ENCODE measurements at places on chromosomes 2 and 18. TPM values are rescaled to one million over a fixed set of nuclear protein-coding genes. Genes with fewer than 3 reads are reported as not detected.

CCDC141 gene
- total RNA-seq = 6.1 TPM

FOSL2 gene
- total RNA-seq = 99.3 TPM

INPP5D gene
- 71.1 TPM for total RNA-seq

SLC5A6 gene
- 42.0 TPM for total RNA-seq

C2orf78 gene
- not detected for total RNA-seq

DNA sequence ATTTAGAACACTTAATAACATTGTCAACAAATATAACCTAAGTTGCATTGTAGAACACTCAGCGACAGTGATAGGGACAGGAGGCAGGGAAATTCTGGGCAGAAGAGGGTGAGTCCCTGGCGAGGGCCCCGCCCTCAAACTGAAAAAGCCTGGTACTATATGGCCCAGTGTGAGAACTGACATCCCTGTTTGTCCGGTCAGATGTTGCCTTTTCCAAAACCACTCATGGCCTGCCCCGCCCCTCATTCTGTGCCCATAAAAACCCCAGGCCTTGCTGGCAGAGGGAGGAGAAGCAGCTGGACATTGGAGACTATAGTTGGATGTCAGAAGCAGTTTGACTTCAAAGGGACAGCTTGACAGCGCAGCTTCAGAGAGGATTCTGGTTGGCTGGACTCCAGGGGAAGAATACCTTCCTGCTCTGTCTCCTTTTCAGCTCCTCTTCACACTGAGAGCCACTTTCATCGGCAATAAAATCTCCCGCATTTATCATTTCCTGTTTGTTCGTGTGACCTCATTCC is 47.0 kb downstream of the FAM117B start:
- no peak for DNase-seq

- no peak for DNase-seq
Observed at GRCh38 chr2:44869761-44870160, 71.7 kb upstream of the SIX3 start.

DNA sequence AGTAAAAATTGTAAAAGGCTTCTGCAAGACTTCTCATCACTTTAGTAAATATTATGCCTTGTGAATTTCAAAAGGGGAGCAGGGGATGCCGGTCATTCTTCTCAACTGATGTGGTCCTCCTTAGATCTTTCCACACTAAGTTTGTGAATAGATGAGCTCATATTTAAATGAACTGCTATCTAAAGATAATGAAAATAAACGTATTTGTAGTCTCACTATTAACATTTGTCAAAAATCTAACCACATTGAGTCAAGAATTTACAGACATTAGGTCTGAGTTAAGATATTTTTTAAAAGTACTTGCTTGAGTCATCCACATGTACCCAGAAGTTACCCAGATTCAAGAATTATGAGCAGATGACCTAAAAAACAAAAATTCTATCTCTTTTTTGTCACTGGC is 6.5 kb downstream of the PRPF40A start:
- DNase-seq = no peak

GRCh38 chr2:134201533-134201932 is 52.3 kb upstream of the MGAT5 start:
- no peak for DNase-seq

GRCh38 chr2:128967646-128968045 is 649.0 kb upstream of the HS6ST1 start:
- no peak for DNase-seq

- DNase-seq = no peak
Observed at GRCh38 chr2:86556508-86556907, 6.7 kb downstream of the CHMP3 start.

DNA sequence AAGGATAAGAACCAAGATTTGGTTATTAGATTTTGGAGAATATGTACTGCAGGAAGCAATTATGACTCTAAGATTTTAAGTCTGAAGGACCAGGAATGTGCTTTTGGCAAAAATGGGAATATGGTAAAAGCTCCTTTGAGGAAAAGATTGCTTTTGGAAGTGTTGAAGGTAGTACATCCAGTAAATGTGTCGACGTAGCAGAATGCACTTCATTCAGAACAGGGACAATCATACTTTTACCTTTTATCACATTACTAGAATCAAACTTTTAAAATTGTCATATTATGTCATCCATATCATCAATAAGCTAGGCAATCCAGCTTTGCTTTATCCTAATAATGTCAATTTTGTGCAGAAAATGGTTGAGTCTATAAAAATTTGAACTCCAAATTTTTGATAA is 74.3 kb upstream of the MSTN start:
- DNase-seq = no peak

DNA sequence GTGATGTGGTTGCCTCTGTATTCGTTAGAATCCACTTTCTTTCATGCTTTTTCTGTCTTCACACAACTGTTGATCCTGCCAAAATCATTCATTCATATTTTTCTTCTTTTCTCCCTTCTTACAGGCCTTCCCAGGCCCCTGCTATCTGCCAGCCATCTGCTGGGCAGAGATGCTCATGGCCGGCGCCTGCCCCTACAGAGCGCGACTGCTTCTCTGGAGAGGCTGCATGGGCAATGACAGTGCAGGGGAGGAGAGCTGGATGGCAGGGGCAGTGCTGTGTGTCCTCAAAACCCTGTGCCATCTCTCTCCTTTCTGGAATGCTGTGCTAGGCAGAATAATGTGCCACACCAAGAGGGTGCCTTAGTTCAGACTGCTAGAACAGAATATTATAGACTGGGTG is 125.2 kb downstream of the INHBB start:
- no peak for DNase-seq

GRCh38 chr2:101305035-101305434 is 3.5 kb downstream of the RNF149 start:
- no peak for DNase-seq

- no peak for DNase-seq
Observed at GRCh38 chr2:222960126-222960525, 91.9 kb upstream of the KCNE4 start.

- no peak for DNase-seq
Observed at GRCh38 chr2:181077128-181077709, 96.8 kb downstream of the UBE2E3 start.

Measured in activated naive CD4-positive, alpha-beta T cell treated with anti-CD3 and anti-CD28 coated beads, Interleukin-2, amount 50 U/mL, for 72 hours (primary cell).